ENCODE measurements at places on chromosomes 12 and 14.

- DNase-seq: peak; percentile 84
Measured at GRCh38 chr14:77124345-77125280, 17.0 kb downstream of the ZDHHC22 start.

GRCh38 chr12:13023811-13024530 lies 20.2 kb upstream of the FAM234B start:
- no peak for DNase-seq

DNA sequence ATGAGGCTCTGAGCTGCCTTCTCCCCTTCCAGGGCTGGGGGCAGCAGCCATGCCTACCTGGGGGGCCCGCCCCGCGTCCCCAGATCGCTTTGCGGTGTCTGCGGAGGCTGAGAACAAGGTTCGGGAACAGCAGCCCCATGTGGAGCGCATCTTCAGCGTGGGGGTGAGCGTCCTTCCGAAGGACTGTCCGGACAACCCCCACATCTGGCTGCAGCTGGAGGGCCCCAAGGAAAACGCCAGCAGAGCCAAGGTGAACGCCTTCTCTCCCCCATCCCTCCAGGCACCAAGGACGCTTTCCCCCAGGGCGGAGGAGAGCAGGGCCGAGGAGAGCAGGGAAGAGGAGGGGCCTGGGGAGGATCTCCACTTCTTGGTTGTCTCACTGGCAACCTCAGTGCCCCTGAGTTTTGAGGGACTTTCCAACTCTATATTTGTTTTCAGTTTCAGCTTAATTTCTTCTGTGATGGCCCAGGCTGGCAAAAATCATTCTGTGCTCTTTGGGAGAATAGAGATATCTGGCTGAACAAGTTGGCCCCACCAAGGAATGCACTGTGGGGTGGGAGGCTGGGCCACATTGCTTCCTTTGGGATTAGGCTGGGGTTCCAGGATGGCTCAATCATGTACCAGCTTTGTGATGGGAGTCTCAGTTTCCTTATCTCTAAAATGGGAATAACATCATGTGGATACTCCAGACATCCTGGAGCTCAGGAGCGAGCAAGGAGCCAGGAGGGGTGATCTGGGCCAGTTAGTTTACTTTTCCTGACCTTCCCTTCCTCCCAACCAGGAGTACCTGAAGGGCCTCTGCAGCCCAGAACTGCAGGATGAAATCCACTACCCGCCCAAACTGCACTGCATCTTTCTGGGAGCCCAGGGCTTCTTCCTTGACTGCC lies 1.2 kb downstream of the KHNYN start:
- peak; percentile 45 for DNase-seq

GRCh38 chr14:24130717-24131548 lies 474 bp downstream of the FITM1 start:
- DNase-seq: no peak

- DNase-seq: no peak
Measured at GRCh38 chr14:94115058-94115591, 4.6 kb downstream of the IFI27 start.

DNA sequence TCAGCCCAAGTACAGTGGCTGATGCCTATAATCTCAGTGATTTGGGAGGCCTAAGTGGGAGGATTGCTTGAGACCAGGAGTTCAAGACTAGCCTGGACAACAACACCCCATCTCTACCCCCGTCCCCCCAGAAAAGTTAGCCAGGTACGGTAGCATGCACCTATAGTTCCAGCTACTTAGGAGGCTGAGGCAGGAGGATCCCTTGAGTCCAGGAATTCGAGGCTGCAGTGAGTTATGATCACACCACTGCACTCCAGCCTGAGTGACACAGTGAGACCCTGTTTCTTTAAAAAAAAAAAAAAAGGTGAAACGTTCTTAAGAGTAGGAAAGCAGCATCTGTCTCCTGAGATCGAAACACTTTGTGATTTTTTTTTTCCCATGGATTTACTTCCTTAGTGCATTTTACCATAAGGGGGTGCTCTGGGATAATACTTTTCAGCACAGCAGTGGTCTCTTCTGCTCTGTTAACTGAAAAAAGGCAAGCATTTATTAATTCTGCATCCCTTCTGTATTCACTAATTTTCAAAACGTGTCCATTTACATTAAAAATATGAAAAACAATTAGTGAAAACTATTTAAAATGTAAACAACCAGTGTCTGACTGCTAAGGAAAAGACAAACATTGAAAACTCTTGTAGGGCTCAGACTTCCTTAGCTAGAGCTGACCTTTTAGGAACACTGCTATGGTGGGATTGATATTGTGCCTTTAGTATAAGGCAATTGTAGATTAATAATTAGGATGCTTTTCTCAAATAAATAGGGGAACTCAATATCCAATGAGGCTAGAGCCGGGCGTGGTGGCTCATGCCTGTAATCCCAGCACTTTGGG lies 31.2 kb upstream of the USP44 start:
- no peak for DNase-seq

DNA sequence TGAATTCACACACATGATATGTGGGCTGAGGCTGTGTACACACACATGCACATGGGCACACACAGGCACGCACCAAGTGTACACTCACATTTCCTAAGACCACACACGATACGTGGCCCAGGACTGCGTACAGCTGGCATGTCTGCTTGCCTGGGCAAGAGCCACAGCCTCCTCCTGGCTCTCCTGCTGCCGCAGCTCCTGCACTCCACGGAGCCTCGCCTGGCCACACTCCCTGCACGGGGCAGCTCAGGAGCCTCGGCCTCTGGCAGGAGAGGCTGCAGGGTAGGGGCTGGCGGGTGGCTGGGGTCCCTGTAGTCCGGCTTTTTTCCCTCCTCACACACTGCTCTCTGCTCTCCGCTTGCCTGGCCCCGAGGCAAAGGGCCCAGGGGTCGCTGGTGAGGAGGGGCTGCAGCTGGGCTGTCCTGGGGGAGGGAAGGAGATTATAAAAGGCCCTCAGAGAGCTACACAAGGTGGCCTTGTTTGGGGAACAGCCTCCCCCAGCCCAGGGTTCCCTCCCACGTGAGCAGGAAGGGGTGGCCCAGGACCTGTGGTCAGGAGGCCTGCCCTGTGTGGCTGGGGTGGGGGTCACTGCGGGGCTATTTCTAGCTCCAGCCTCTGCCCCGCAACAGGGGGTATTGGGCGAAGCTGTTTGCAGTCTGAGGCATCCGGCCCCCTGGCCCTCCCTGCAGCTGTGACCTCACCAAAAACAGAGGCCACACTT lies 89.0 kb upstream of the SFSWAP start:
- DNase-seq: no peak

- no peak for DNase-seq
Measured at GRCh38 chr14:36591482-36591881, 9.1 kb upstream of the NKX2-8 start.

- DNase-seq: no peak
Measured at GRCh38 chr12:114371733-114372132, 34.2 kb downstream of the TBX5 start.

- no peak for DNase-seq
Measured at GRCh38 chr12:52037248-52037861, 13.9 kb upstream of the NR4A1 start.

GRCh38 chr14:100540141-100540925 lies 46.9 kb downstream of the BEGAIN start:
- DNase-seq: no peak

- no peak for DNase-seq
Measured at GRCh38 chr14:102840115-102840514, 62.9 kb downstream of the TRAF3 start.

- no peak for DNase-seq
Measured at GRCh38 chr14:50998612-50999011, 54.3 kb upstream of the PYGL start.

- DNase-seq: no peak
Measured at GRCh38 chr12:2643576-2644135, 151.1 kb upstream of the FKBP4 start.

GRCh38 chr14:92793709-92794546 lies at the start of gene GOLGA5:
Gene GOLGA5 (plus strand): TSS chr14:92794305. CDS start chr14:92797438, 3,133 bp downstream.
- DNase-seq: peak; percentile 100

GRCh38 chr12:49584591-49584990 lies 16.6 kb upstream of the MCRS1 start:
- DNase-seq: no peak

DNA sequence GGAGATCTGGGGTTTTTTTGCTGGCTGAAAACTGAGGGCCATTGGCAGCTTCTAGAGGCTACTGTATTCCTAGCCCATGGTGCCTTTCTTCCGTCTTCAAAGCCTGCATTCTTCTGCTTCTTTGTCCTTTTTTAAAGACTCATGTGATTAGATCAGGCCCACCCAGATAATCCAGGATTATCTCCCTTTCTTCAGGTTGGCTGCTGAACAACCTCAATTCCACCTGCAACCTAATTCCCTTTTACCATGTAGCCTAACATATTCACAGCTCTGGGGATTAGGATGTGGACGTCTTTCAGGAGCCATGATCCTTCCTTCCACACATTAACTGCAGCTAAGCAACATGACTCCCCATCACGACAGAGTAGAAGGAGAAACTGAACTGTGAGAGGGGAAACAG lies 985.5 kb downstream of the DIO2 start:
- no peak for DNase-seq

- DNase-seq: no peak
Measured at GRCh38 chr12:111642681-111643426, 42.9 kb downstream of the BRAP start.

GRCh38 chr12:52278575-52279421 lies 4.4 kb downstream of the KRT86 start:
- DNase-seq: peak; percentile 77

All from activated T-cell treated with anti-CD3 and anti-CD28 coated beads, Interleukin-2, amount 50 U/mL, for 1 hour (primary cell).